ENCODE measurements at places on chromosomes 1 and 21. TPM values are rescaled to one million over a fixed set of nuclear protein-coding genes. Genes with fewer than 3 reads are reported as not detected.

DNA sequence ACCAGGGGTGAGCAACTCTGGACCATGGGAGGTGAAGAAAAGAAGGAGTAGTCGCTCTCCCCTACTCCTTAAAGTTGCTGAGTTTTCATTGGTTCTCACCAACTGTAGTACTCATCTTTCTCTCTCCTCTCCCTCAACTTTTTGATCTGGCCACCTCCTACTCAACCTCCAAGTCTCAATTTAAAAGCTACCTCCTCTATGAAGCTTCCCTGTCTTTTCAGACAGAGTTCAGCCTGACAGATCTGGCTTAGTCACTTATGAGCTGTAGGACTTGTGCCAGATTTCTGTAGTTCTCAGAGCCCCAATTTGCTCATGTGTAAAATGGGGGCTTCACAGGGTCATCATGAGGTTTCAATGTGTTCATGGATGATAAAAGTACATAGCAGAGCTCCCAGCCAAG lies 34.5 kb upstream of the HTR1D start:
- DNase-seq, result no peak
- H3K36me3 ChIP-seq, result no peaks in the 10 kb centered on the region
- H3K4me3 ChIP-seq, result no peak overlapping the region

DNA sequence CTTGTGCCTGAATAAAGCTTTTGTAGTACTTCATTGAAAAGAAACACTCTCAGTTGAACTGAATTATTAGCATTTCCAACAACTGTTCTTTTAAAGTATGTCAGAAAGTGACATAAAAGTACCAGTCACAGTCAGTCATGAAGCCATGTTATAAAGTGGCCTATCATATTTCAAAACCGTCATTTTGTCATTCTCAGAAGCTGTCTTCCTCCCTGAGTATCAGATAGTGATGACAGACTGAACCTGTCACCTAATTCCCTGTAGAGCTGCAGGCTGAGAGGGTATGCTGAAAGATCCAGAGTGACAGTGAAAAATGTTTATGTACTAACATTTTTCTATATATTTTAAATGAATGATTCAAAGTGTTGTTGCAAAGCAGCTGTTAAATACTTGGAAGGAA lies 1121.7 kb upstream of the PRMT6 start:
- no peak overlapping the region for H3K27ac ChIP-seq
- no peaks in the 10 kb centered on the region for H3K27me3 ChIP-seq
- H3K4me3 ChIP-seq, result no peak overlapping the region
- no peaks in the 10 kb centered on the region for H3K36me3 ChIP-seq

The ATP5PO gene
- 156 TPM for total RNA-seq

The RSPH1 gene
- 10.7 TPM for total RNA-seq

The FCRL2 gene
- total RNA-seq, result 0.26 TPM
